Stimulated activated CD4-positive, alpha-beta T cell treated with anti-CD3 and anti-CD28 coated beads, TNF-alpha, amount 100 ng/mL, for 4 hours (primary cell): ENCODE measurements at places on chromosomes 4 and X.

GRCh38 chr4:140628016-140628415 lies 59.3 kb upstream of the UCP1 start:
- no peak for DNase-seq

GRCh38 chr4:75723163-75724065 lies 963 bp upstream of the USO1 start:
- no peak for DNase-seq

DNA sequence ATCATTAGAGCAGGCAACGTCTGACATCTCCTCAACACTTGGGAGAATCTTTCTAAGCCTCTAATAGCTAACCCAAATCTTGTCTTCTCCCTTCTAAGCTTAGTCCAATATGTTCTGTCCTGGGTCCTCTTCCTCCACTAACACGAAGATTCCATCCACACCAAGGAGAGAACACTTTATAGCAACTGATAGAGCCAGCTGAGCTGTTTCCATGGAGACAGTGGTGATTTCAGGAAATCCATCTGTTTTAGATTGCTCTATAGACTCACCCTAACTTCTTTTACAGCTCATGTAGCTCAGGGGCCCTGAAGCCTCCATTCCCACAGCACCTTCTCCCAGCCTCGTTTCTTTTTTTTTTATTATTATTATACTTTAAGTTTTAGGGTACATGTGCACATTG lies 37.4 kb downstream of the SCD5 start:
- no peak for DNase-seq

GRCh38 chr4:1996866-1997611 lies 11.7 kb downstream of the NELFA start:
- DNase-seq, result no peak

DNA sequence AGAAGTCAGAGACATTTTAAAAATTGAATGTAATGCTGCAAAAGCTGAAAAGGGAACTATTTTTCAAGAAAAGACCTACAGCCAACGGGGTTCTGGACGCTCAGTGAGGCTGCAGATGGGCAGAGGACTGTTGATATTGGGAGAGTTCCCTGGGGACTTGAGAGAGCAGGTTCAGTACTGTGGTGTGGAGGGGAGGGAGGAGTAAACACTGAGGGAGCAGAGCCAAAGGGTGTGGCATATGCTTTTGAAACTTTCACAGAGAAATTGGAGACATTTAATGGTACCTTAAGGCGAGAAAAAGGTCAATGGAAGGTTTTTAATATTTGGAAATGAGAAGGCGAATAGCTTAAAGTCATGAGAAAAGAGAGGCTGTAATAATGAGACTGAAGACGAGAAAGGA lies 62.2 kb upstream of the GPM6A start:
- DNase-seq, result no peak
